Activated naive CD4-positive, alpha-beta T cell treated with Interleukin-2 at 50 U/mL for 16 hours (primary cell): ENCODE measurements at places on chromosomes 6 and 20.

DNA sequence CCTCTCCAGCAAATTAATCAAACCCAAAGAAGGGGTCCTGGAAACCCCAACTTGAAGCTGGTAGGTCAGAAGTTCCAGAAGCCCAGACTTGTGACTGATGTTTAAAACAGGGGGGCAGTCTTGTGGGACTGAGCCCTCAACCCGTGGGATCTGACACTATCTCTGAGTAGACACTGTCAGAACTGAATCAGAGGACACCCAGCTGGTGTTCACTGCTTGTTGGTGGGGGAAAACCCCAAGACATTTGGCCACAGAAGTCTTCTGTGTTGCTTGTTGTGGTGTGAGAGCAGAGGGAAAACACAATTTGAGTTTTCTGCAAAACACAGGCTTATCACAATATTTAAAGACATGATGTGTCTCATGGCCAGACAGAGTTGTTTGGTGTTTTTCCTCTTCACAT lies 29.9 kb downstream of the KIF13A start:
- no peak for DNase-seq

DNA sequence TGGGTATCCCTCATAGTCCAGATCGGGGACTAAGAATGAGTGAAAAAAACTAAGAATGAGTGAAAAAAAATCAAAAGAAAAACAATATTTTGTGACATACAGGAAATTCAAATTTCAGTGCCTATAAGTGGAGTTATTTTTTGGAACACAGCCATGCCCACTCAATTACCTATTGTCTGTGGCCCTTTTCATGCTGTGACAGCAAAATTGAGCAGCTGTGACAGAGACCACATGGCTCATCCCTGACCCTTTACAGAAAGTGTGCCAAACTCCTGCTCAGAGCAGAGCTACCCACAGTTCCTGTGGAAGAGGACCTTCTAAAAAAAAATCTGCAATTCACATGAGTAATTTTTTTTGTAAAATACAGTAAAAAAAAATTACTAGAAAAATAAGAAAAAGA lies 1.4 kb downstream of the NCR2 start:
- DNase-seq: no peak

DNA sequence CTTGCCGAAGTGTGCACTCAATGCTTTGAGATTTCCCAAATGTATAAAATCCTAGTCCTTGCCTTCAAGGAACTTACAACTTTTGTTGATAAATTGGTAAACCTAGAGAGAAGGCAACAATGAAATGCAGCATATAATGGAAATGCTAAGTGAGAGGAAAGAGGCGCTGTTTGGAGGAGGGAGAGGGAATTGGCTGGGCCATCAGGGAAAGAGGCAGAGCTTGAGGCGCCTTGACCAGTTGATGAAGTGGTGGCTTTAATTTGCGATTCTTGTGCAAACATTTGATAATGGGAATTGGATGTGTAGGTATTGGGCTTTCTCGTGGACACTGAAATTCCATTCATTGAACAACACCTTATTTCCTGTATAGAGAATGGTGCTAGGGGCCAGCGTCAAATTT lies 1.9 kb upstream of the CDYL start:
- no peak for DNase-seq

GRCh38 chr6:131949909-131950766 lies 1.0 kb downstream of the CCN2 start:
- DNase-seq: no peak

DNA sequence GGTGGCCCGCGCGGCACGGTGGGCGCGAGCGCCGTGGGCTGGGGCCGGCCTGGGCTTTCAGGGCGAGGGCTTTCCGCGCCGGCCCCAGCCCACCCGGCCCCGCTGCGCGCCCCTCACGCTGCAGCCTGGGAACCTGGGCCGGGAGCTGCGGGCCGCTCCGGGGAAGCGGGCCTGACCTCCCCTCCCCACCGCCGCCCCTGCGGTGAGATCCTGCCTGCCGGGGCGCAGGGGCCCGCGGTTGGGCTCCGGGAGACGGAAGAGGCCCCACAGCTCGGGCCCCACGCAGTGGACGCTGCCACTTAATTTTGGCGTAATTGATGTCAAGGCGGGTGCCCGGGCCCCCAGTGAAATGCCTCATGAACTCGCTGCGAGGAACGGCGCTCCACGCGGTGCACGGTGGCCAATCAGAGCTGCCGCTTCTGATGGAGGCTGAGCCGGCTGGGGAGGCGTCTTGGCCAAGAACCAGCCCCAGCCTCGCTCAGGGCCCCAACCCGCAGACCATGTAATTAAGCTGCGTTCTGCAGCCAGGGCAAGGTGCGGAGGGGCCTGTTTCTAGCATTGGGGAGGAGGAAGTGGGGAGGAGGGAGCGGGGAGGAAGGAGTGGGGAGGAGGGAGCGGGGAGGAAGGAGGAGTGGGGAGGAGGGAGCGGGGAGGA lies 96.1 kb upstream of the BHLHE23 start:
- peak; percentile 76 for DNase-seq

- DNase-seq: no peak
Measured at GRCh38 chr6:36413489-36414480, 26.3 kb upstream of the ETV7 start.
